ENCODE measurements at places on chromosomes 4 and X. TPM values are rescaled to one million over a fixed set of nuclear protein-coding genes. Genes with fewer than 3 reads are reported as not detected.

- DNase-seq = no peak
Observed at GRCh38 chrX:34877436-34877835, 65.2 kb upstream of the FAM47B start.

DNA sequence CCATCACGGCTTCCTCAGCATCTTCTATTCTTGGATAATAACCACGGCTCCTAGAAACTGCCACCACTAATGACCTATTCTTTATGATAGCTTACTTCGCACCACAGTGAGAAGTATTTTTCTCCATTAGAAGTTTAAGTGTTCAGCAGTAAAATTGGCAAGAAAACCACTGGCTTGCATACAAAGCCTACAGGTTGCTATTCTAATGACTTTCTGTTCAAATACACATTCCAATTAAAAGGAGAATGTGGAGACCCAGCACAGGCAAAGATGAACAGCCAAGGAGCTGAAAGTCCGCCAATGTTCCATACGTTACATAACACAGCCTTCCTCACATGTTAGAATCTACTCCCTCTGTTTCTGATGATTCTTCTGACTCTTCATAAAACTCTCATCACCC, 875.0 kb upstream of the PRKX start:
- DNase-seq = no peak

GRCh38 chrX:46447384-46447783, 97.8 kb downstream of the ZNF674 start:
- no peak for DNase-seq

GRCh38 chrX:65744965-65745364, 77.5 kb downstream of the MSN start:
- no peak for DNase-seq

USP27X gene
- 1.8 TPM for total RNA-seq

Measured in activated naive CD8-positive, alpha-beta T cell treated with anti-CD3 and anti-CD28 coated beads for 36 hours (primary cell).